Naive thymus-derived CD8-positive, alpha-beta T cell (primary cell): ENCODE measurements at places on chromosomes 12 and 14.

DNA sequence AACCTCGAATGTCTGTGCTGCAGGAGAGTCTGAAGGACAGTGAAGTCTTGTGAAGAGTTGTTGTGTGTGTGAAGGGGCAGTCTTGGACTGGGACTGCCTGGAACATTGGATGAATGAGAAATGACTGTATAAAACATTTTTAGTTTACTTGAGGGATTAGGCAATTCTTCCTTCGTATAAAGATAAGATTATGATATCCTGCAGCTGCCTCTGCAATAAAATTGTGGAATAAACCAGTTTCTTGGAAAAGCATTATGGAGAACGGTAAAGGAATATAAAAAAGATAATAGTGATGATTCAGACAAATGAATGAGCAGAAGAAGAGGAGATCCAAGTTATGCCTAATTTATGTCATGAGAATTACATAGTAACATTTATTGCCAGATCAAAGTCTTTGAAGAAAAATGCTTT, 30.9 kb upstream of the LUM start:
- DNase-seq: no peak

GRCh38 chr12:40587421-40587820, 104.8 kb upstream of the CNTN1 start:
- DNase-seq: no peak

DNA sequence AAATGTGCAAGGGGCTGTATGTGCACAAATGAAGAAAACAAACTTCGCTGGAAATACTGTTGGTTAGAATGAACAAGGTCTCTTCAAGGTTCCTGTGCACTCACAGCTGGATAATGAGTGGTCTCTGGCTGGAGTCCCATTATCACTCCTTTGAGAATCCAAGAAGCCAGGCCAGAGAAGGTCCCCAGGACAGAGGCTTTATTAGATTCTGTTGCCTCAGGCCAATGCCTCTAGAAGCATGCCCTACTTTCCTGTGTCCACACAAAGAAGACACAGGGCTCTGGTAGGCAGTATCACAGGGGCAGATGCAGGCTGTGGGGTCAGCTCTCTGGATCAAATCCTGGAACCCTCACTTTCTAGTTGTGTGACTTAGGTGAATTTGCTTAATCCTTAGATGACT, 384.7 kb downstream of the GRIN2B start:
- DNase-seq: no peak

DNA sequence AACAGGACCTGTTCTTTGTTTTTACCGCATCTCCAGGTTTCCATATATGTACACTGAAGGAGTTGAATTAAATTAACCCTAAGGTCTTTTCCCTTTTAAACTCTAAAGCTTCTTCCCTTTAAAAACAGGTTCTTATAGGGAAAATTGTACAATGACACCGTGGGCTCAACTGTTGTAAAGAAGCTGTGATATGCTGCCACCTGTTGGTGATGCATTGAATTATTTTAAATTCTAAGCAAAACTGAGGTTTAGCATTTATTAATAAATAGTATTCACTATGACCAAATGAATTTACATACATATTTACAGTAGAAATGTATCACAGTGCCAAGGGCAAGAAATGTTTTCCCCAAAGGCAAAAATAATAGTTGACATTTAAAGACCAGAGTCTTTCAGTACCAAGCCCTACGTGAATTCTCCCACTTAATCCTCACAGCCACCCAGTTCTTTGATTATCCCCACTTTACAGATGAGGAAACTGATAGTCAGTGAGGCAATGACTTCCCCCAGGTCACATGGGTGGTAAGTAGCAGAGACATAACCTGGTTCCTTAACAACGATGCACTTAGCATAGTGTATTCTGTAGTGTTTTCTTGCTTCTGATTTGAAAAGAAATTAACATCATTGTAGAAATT, 35.7 kb upstream of the TMEM263 start:
- DNase-seq: no peak

- no peak for DNase-seq
Observed at GRCh38 chr12:46609674-46610073, 216.1 kb downstream of the SLC38A4 start.

DNA sequence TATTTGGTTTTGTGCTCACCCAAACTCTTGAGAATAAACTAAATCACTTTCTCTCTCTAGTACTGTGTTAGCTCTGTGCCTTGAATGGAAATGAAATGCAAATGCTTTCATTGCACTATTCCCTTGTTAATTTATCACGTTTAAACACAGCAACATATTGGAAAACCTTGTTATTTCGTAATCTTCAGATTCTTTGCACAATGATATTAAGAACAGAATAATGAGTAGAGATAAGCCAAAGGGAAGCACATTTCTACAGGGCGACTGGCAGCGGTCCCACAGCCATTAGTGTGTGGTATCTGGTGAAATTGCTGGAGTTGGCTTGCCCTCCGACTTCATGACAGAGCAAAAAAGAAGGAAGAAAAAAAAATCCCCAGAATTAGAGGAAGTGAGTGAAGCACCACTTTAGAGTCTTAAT, 166.1 kb upstream of the E2F7 start:
- no peak for DNase-seq

DNA sequence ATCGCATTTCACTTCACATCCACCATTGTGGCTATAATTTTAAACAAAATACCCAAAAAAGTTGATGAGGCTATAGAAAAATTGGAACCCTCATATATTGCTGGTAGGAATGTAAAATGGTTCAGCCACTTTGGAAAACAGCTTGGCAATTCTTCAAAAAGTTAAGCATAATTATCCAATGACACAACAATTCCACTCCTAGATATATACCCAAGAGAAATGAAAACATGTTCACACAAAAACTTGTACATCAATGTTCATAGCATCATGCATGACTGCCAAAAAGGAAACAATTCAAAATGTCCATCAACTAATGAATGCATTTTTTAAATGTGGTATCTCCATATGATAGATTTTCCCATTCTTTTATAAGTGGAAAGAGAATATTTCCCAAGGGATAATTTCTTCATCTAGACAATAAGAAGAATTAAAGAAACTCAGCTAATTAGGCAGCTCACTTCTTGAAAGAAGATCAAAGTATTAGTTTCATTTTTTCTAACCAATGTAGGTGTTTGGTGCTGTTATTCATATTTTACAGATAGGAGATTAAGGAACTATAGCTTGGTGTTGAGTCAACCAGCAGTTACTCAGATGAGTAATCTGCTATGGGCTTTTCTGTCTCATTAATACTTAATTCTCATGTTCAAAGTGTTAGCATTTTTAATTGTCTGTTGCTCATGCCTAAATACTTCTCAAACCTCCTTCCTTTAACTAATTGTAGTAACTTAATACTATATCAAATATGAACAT, 32.8 kb downstream of the YEATS4 start:
- DNase-seq: no peak

- DNase-seq: no peak
Observed at GRCh38 chr12:111886662-111887545, 44.9 kb downstream of the MAPKAPK5 start.

- DNase-seq: no peak
Observed at GRCh38 chr12:67471810-67472209, 176.7 kb upstream of the DYRK2 start.

DNA sequence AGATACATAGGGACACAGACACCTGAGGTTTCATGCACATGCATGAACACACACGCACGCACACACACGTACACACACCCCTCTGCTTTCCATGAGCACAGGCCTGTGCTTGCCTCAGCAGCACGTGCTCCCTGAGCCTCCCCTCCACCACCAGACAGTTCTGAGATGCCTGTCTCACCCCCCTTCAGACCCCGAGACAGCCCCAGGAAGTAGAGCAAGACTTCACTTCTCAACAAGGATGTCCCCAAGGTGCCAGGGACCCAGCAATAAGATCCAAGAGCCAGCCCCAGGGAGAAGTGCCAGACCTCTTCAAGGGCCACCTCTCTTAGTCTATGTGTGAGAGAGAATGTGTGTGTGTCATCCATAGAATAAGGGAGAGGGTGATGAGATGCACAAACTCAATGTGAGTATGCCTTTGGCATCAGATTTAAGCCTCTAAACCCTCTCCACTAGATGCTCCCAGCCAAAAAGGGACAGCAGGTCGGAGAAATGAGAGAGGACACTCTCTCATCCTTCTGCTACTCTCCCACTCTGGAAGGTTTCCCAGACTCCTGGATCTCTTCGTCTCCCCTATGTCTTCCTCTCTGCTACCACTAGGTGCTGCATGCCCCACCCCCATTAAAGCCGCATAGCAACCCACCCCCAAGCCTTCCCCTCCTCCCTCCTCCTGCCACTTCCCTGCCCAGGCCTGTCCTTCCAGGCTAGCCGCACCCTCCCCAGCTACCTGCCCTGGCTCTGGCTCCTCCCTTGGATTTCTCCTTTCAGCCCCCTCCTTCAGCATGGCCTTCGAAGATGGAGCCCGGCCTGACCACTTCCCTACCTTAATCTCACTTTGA, 7.7 kb downstream of the RARG start:
- no peak for DNase-seq

- DNase-seq: no peak
Observed at GRCh38 chr14:101130861-101131260, 227.3 kb upstream of the RTL1 start.

- no peak for DNase-seq
Observed at GRCh38 chr14:24094841-24095270, 745 bp downstream of the PCK2 start.

GRCh38 chr14:88064841-88065240, 59.9 kb downstream of the GPR65 start:
- DNase-seq: no peak
